ENCODE measurements at places on chromosomes 11 and 22.

GRCh38 chr11:5042091-5042490, 4.2 kb upstream of the OR52J3 start:
- no peak for DNase-seq

- no peak for DNase-seq
Measured at GRCh38 chr22:36374603-36375024, 13.2 kb downstream of the MYH9 start.

- DNase-seq = no peak
Measured at GRCh38 chr11:115759622-115760460, 255.6 kb upstream of the CADM1 start.

DNA sequence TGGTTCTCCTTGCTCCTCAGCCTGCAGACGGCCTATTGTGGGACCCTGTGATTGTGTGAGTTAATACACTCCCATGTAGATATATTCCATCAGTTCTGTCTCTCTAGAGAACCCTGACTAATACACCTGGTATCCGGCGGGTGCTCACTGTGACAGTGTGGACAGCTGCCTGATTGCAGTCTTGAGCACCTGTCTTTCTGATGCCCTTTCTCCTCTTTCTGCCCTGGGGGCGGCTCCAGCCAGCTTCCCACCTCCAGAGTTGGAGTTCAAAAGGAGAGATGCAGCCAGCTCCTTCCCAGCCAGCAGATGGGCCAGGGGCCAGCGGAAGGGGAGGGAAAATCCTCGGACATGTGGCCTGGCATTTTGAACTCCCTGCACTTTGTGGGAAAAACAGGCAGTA, 15.0 kb downstream of the SMIM38 start:
- no peak for DNase-seq

DNA sequence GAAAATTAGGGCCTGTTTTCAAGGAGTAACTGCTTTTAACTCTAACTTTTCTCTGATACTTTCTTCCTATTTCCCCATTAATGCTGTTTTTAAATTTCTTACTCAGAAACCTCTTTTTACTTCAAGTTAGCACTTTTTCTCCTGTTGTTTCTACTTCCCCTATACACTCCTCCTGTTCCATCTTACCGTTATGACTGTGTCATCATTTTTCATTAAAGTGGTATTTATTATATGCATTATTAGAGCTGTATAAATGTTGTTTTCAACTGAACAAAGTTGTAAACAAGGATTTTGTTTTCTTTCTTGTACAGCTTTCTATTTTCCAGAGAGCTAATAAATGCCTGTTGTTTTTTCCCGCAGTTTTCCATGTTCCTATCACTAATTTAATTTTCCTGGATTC, 84.6 kb downstream of the EXT2 start:
- no peak for DNase-seq

GRCh38 chr11:32171445-32171844, 80.6 kb downstream of the RCN1 start:
- no peak for DNase-seq
